ENCODE measurements at places on chromosomes 3 and 15.

GRCh38 chr3:49133226-49133951 is 539 bp upstream of the LAMB2 start:
- peak overlapping the region; percentile 86 for H3K27ac ChIP-seq
- peak overlapping the region; percentile 58 for H3K4me3 ChIP-seq
- DNase-seq: peak; percentile 86
- peaks cover 25% of the 10 kb centered on the region for H3K4me1 ChIP-seq
- no peaks in the 10 kb centered on the region for H3K27me3 ChIP-seq

GRCh38 chr3:10173095-10173925 is 8.6 kb downstream of the IRAK2 start:
- H3K27ac ChIP-seq: peak overlapping the region; percentile 81
- DNase-seq: no peak
- no peaks in the 10 kb centered on the region for H3K27me3 ChIP-seq
- H3K4me3 ChIP-seq: no peak overlapping the region
- no peaks in the 10 kb centered on the region for H3K36me3 ChIP-seq

DNA sequence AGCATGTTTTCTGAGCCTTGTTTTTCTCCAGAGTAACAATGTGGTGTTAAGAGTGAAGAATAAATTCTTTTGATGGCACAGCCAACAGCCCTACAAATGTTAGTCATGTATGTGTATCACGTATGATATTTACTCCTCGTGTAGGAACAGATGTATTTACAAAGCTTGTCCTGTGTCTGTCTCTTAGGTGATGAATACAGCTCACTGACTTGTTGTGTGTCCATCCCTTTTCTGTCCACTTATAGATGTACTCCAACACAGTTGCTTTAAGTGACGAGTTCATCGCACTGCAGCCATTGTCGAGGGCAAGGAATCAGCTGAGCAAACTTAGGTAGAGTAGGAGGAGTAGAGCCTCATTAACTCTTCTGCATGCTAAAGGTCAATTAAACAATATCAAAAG is 78.1 kb downstream of the DCUN1D1 start:
- no peak for DNase-seq
- H3K36me3 ChIP-seq: peaks cover 72% of the 10 kb centered on the region
- no peak overlapping the region for H3K4me3 ChIP-seq
- H3K4me1 ChIP-seq: no peaks in the 10 kb centered on the region
- H3K27ac ChIP-seq: no peak overlapping the region

GRCh38 chr3:184354121-184354728 is 7.2 kb downstream of the CLCN2 start:
- no peak overlapping the region for H3K4me3 ChIP-seq
- no peak overlapping the region for H3K27ac ChIP-seq
- H3K4me1 ChIP-seq: no peaks in the 10 kb centered on the region
- no peaks in the 10 kb centered on the region for H3K36me3 ChIP-seq

DNA sequence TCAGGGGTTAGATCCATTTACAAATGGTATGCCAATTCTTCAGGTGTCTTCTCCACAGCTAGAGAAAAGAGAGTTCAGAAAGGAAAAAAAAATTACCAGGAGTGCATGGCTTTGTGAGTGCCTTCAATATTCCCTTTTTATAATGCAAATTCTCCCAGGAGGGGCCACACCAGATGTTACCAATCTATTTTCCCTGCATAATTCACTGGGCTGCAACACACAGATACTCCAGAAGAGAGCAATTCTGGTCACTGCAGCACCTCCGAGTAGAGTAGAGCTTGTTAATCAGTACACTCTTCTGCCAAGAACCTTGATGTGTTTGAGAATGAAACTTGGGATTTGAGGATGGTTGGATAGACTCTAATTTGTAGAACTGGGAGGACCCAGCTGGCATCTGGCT is 80.7 kb upstream of the SPRED1 start:
- H3K27me3 ChIP-seq: no peaks in the 10 kb centered on the region
- H3K36me3 ChIP-seq: no peaks in the 10 kb centered on the region
- DNase-seq: no peak
- no peaks in the 10 kb centered on the region for H3K4me1 ChIP-seq
- H3K4me3 ChIP-seq: no peak overlapping the region
